ENCODE measurements at places on chromosomes 1 and 21.

DNA sequence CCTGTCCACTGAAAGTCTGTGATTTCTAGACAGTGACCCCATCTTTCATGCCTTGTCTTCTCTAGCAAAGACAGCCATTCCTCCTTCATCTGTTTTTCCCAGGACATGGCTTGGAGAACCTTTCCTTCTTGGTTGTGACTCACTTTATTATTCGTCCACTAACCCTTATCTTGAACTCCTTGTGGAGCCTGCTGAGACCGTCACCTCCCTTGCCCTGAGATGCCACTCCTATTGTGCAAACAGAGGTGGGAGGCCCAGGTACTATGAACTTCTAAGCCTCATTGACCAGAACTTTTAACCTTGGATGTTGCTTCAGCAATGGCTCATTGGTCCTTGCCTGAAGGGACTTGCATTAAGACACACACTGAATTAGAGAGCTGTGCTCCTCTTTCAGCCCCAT is 117.5 kb downstream of the FOXD2 start:
- no peak for ATAC-seq

DNA sequence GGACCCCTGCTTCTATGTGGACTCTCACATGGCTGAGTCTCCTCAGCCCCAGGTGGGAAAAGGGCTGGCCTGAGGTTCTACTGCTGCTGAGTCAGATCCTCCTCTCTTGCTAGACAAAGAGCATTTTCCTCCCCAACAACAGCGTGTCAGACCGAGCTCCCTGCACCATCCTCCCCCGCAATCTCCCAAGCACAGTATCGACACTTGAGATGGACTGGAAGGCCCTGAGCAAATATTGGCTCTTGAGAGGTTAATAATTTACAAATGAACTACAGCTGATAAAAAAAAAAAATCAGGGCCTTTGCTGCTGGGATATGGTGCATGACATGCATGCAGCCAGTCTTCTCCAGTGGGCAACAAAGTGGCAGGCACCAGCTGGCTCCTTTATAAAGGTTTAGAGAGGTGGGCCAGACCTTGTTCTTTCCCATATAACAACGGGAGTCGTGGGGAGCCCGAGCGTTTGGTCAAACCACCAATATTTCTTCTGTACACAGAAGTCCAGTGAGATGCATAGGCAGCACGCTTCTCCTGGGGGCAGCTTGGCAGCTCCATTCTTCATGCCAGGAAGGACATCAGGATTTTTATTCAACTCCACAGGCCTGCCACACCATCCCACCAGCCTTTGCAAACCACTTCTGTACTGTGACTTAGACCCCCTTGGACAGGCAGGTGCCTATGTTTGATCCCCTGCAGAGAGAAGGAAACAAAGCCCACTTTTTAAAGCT is 55.4 kb upstream of the CAMK1G start:
- ATAC-seq: no peak

GRCh38 chr1:98696077-98696476 is 34.6 kb downstream of the SNX7 start:
- no peak for ATAC-seq

- ATAC-seq: peak; percentile 23
Observed at GRCh38 chr1:223714849-223715603, 2.7 kb downstream of the CAPN2 start.

DNA sequence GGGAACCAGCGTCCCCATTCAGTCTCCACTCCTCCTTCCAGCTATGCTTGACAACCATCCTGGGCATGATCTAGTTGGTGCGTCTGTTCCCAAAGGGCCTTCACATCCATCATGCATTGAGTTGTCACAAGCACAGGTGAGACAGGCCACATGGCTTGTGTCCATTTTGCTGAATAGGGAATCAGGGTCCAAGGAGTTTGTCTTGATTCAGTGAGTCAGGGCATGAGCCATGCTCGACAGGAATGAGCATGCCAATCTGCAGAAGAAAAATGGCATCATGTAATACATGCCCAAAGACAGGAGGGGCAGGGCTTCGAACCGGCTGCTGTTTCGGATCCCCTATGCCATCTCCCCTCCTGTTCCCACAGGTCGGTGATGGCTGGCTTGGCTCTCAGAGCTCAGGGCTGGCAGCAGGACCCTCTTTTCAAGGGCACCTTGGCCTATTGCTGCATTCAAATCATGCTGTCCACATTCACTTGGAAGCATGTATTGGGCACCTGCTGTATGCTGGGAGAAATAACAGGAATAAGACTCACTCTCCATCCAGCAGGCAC is 44.5 kb downstream of the PKP1 start:
- ATAC-seq: no peak

DNA sequence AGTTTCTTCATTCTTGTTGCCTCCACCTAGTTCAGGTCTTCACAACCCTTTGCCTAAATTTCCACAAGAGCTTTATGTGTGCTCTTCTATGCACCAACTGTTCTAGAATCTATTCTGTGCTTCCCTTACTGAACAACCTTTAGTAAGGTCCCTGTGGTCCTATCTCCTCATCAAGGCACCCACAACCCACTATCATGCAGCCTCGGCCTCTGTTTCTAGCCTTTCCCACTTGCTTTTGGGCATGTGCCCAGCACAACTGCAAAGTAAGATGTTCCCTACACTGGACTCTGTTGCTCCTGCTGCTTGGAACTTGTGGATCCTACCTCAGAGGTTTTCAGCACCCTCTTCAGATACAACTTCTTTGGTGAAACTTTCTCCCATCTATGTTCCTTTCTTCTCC is 2.4 kb upstream of the IER5 start:
- ATAC-seq: no peak

- no peak for ATAC-seq
Observed at GRCh38 chr21:35674895-35675470, 385.3 kb downstream of the SETD4 start.

DNA sequence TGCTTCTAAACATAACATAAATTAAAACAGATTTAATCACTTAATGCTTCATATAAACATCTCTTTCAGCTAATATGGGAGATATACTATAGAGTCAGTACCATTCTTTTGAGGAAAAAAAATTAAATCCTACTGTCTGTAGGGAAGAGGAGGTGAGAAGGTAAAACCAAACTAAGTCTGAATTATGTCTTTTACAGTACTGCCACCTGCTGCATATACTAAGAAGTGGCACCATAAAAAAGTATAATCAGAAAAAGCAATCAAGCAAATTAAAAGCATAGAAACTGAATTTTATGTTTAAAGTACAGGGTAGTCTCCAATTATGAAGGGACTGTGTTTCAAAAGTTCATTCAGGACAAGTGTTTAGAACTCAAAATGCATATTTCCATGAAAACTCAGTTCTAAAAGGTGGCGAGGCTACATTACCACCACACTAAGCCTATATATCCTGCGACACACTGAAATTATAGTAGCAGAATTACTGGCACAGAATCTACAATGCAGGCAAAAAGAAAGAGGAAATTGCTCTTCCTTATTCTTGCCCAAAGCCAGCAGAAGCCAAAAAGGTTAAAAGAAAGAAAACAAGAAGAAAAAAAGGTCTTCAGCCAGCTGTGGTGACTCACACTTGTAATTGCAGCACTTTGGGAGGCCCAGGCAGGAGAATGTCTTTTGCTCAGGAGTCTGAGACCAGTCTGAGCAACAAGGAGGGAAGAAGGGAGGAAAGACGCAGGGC is 9.0 kb downstream of the NSL1 start:
- ATAC-seq: peak; percentile 37

DNA sequence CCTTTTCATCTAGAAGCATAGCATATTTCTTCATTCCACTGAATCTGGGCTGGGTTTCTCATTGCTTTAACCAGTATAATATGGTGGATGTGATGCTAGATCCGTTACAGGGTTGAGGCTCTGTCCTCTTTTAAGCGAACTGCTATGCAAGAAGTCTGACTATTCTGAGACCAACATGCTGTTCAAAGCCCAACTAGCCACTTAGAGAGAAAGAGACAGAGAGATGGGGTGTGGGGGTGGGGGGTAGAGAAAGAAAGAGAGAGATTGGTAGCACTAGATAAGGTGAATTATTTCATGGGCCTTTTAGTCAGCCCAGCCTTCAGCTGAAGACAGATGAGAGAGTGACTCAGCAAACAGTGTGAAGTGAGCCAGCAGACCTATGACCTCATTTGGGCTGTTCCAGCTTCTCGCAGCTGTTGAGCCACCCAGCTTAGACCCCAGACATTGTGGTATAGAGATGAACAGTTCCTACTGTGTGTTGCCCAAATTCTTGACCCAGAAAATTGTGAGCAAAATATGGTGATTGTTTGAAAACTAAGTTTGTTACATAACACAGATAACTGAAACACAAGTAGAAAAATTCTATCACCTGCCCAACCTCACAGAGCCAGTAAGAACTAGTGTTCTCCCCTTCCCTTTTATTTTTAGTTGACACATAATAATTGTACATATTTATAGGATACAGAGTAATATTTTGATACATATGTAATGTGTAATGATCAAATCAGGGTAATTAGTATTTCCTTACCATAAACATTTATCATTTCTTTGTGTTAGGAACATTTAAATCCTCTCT is 40.7 kb upstream of the PRKACB start:
- ATAC-seq: peak; percentile 90

DNA sequence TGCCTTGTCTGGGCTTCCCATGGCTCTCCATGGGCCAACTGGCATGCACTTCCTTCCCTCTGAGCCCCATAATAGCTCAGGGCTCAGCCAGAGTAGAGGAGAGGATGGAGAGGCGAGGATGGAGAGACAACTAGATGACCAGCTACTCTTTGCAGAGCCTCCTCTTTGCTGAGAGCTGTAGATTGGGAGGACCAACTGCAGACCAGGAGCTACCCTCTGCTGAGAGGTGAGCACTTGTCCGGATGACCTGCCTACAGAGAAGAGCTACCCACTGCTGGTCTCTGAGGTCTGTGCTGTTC is 58.0 kb upstream of the ETV3 start:
- ATAC-seq: no peak

- ATAC-seq: no peak
Observed at GRCh38 chr1:245500546-245500945, 345.8 kb downstream of the KIF26B start.

GRCh38 chr1:159790237-159790917 is 9.6 kb downstream of the DUSP23 start:
- no peak for ATAC-seq

GRCh38 chr1:9315411-9316079 is 22.9 kb downstream of the SPSB1 start:
- ATAC-seq: no peak

DNA sequence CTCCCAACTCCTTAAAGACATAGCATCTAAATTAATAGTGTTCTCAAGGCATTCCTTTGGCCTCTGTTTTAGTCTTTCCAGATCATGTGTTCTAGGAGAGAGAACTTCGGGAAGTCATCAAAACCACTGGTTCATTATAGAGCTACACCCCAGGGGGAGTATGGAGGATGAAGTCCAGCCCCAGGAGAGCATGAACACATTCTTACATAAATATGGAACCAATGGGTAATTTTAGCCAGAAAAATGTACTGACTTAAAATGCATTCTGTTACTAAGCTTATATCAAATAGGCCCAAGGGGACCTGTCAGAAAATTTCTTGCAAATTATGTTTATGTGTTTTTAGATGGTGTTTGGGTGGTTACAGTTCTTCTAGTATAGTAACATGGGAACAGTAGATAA is 165.2 kb downstream of the NTMT2 start:
- peak; percentile 12 for ATAC-seq

DNA sequence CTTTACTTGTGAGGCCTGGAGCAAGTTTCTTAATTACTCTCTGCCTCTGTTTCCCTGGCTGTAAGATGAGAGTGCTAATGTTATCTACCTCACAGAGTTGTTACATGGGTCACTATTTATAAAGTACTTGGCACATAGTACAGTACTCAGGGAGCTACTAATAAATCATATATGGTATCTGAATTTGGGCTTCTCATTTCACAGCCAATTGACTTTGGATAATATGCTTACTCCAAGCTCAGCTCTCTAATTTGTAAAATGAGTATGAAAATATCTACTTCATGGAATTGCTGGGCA is 108.5 kb upstream of the HOOK1 start:
- ATAC-seq: no peak

- no peak for ATAC-seq
Observed at GRCh38 chr1:27306071-27306470, 15.9 kb upstream of the TMEM222 start.

DNA sequence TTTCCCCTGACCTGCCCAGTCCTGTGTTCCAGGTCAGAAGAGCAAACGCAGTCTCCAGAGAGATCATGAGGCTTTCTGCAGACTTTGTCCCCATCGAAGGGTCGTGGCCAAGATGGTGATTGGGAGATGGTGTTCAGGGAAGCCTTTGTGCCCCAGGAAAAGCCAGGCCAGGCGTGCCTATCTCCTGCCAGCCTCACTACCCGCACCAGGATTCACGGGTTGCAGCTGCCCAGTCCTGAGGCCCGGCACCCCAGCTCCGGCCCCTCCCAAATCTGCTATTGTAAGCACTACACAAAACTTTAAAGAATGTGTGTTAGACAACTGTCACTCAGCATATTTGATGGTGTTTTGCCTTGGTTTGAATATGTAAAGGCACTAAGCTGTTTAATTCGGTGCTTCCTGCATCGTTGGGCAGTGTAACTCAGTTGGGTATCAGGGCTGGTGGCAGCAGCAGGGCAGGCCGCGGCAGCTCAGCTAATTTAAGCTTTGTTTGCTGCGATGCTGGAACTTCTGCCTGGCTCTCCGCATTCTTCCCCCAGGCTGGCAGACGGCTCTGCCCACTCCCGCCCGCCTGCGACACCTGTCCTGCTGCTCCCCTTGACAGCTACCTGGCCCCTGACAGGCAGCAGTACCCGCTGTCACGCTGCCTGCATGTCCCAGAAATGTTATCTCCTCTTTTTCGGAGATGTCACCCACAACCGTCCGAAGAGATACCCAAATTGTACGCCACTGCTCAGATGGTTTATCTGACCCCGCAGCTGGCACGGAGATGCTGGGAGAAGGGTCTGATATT is 209.0 kb upstream of the VAMP3 start:
- ATAC-seq: no peak

GRCh38 chr1:169872906-169873305 is 20.8 kb downstream of the SCYL3 start:
- ATAC-seq: no peak

DNA sequence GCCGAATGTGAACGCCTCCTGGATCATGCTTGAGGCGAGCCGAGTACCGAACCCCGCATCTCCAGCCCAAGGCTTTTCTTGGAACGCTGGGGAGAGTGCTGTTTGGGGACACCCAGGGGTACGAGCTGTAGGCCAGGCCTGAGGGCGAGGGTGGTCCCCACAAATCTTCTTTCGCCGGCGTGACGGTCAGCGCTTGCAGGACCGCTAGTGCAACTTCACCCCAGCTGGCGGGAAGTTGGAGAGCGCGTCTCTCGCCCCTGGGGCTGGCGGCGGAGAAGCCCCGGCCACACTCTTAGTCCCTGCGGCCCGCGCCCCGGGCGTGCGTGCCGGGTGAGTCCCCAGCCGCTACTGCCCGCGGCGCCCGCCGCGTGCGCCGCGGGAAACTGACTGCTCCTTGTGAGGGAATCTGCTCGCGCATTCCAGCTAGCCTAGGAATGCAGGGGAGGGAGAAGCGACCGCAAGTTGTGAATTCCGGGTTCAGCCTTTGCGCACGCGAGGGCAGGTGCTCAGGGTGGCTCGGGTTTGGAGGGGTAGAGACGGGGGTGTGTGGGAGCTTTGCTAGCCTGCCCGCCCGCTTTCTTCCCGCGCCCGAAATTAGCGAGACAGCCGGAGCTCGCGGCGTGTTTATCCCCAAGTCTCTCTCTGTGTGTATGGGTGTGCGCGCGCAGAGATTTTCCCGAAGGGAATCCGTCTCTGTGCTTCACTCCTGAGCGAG is 884 bp downstream of the LHX4 start:
- ATAC-seq: no peak

GRCh38 chr1:85398391-85399064 is 66.4 kb downstream of the DDAH1 start:
- ATAC-seq: no peak
